Activated CD4-positive, alpha-beta T cell treated with anti-CD3 and anti-CD28 coated beads, Interleukin-10, Interleukin-2, amounts not matched to agents 100 ng/mL and 50 ng/mL, durations not matched to agents 16 hours and 8 hours (primary cell): ENCODE measurements at places on chromosomes 2 and 18.

DNA sequence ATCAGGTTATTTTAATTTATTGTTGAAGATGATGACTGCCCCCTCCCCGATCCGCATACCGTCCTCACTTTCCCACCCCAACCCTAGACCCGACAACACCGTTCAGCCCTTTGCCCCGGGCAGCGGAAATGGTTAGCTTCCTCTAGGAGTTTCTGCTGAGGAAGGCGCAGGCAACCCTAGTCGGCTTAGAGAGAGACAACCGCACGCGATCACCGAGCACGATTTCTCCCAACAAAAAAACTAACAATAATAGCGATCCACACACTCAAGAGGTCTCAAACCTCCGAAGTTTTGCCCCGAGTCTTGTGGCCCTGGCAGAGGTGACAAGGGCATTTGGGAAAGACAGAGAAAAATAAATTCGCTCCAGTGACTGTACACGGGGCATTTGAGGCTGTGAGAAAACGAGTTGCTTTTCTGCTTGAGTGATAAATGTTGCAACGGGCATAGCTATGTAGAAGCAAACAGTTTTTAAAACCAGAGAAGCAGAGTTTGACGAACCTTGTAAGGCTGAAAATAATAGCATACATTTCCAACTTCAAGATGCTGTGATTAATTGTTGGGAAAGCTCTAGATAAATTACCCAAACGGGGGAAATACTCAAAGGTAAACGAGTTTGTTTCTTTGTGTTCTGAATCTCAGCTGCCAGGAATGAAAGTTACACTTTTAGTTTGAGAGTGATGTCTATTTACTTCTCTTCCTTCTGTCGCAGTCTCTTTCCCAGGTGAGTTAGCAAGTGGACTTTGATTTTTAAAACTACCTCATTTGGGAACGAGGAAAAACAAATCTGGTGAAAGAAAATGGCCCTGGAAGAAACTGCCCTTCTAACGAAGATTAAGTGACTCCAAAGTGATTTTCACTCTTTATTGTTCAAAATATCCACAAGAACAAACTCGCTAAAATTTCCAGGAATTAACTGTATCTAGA, 11.0 kb upstream of the SIX3 start:
- DNase-seq: no peak

DNA sequence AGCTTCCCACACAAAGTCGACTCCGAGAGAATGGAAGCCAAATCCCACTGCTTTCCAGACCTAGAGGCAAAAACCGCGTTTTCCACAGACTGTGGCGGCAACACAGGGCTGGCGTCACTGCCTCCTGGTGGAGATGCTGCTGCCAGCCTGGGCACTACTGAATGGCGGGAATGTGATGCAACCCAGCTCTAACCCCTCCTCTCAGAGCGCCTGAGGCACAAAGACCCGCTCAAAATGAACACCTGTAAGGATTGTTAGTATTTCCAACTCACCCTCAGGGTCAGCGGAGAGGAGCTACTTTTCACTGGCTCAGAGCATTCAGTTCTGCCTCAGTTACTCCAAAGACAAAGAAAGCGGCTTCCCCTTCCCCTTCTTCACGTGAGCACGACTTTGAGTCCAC, 548.0 kb upstream of the SALL3 start:
- no peak for DNase-seq

- DNase-seq: peak; percentile 26
These were observed 42.0 kb downstream of the EPHA4 start for GRCh38 chr2:221529943-221530652.

DNA sequence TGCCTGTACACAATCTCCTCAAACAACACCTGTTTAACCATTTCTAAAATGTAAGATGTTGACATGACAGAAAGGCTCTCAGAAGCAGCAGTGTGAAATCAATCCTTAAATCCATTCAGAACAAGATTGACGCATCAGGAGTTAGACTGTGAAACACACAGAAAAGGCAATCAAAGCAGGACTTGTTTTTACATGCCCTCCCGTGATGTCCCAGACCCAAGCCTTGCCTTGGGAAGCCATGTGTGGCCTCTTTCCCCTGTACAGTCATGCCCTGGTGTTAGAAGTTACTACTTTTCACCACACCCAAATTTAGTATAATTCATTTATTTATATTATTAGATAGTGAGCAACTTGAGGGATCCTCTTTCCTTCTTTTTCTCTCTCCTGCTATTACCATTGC, 115.7 kb downstream of the NCKAP5 start:
- DNase-seq: no peak

- no peak for DNase-seq
These were observed 9.1 kb downstream of the GLI2 start for GRCh38 chr2:120744817-120745216.

DNA sequence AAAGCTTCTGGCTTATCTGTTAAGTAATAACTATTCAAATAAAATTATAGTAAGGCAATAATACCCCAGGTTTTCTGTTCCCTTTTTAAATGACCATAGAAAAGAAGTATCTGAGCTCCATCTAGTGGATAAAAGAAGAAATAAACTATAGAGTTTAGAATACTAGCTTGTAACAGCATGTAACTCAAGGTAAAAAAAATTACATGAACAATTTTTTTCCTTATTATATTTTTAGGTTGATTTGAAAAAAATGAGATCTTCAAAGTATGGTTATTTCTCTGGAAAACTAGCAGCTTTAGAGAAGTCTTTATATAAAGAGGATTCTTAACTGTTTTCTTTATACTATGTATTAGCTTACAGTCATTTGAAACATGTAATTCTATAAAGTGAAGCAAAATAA, 58.1 kb downstream of the NCKAP1 start:
- DNase-seq: peak; percentile 44

GRCh38 chr18:32378705-32379104, 92.0 kb downstream of the GAREM1 start:
- DNase-seq: no peak

- DNase-seq: no peak
These were observed 42.1 kb upstream of the MRPL19 start for GRCh38 chr2:75604484-75604883.

DNA sequence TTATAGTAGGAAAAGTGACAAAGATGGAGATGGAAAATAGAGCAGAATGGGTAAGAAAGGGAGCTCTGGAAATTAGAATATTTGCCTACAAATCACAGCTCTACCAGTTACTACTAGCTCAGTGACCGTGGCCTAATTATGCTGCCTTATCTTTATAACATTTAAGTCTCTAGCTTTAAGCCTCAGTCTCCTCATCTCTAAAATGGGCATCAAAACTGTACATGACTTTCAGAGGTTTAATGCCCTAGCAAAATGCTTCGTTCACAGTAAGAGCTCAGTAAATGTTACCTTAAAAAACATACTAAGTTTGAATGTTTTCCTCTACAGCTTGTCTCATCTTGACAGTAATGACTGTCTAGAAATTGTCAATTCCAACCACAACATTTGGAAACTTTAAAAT, 8.3 kb upstream of the PTPRM start:
- DNase-seq: no peak

DNA sequence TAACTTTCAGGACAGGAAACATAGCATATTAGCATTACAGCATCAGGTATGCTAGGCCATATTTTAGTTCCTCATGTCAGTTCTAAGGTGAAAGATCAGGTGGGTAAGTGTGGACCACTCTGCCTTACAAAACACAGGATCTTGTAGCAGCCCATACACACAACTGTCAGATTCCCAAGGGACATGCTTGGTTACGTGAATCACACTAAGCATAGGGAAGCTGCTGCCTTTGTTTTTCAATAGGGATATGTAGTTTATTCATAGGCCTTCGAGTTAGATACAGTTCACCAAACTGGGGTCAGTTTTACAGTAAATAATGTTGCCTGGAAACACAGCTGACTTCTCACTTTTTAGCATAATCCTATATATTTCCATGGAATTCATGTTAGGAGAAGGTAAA, 116.1 kb upstream of the OTX1 start:
- no peak for DNase-seq

GRCh38 chr18:54672846-54673475, 81.9 kb downstream of the DYNAP start:
- DNase-seq: no peak

DNA sequence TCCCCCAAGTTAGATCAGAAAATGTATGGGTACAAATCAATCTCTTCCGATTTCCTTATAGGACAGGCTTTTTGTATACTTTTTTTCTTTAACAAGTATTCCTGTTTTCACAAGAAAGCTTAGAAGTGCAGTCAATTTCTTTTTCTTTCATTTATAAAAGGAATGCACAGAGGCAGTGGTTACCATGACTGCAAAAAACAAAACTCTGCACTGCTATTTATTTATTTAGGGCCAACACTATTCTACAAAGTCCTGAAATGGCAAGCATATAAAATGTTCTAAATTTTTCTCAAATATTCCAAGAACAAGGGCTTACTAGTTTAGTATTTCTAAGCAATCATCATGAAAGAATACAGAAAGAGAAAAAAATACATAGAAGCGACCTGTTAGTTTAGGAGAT, 22.2 kb downstream of the ATAD2B start:
- DNase-seq: no peak

- peak; percentile 65 for DNase-seq
These were observed 259.3 kb downstream of the NEDD4L start for GRCh38 chr18:58303363-58303762.

DNA sequence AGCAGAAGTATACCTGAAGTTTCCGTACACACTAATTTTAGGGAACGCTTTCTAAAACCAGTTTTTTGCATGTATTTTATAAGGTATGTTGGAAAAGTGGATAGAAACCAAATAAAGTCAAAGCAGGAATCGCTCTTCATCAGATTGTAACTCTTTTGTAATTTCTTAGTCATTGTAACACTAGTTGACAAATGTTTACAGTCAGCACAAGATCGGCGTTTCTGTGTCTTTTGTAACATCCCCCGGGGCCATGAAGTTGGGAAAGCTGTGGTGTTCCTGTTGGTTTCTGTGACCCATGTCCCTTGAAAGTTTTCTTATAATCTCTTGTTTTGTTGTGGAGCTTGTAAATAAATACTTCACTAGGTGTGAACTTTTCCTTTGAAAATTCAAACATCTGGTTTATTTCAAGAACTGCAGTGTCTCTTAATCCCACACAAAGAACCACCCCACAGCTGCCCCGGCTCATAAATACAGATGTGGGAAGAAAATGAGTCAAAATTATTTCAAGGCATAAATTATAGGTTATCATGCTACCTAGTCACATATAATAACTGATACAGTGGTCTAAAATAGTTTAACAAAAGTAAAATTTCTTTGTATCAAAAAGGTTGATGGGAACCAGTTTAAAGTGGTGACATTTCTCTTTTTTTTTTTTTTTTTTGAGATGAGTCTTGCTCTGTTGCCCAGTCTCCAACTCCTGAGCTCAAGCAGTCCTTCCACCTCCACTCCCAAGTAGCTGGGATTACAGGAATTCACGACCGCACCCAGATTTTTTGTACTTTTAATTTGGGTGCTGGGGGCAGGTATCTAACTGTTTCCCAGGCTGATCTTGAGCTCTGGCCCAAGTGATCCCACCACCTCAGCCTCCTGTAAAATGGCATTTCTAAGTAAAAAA, 751 bp upstream of the NMI start:
- DNase-seq: peak; percentile 76

- DNase-seq: no peak
These were observed 61.2 kb upstream of the RAB27B start for GRCh38 chr18:54767098-54767497.

GRCh38 chr18:77107292-77107691, 25.3 kb downstream of the MBP start:
- no peak for DNase-seq

- no peak for DNase-seq
These were observed 68.6 kb downstream of the PTGR3 start for GRCh38 chr18:75140296-75140695.

DNA sequence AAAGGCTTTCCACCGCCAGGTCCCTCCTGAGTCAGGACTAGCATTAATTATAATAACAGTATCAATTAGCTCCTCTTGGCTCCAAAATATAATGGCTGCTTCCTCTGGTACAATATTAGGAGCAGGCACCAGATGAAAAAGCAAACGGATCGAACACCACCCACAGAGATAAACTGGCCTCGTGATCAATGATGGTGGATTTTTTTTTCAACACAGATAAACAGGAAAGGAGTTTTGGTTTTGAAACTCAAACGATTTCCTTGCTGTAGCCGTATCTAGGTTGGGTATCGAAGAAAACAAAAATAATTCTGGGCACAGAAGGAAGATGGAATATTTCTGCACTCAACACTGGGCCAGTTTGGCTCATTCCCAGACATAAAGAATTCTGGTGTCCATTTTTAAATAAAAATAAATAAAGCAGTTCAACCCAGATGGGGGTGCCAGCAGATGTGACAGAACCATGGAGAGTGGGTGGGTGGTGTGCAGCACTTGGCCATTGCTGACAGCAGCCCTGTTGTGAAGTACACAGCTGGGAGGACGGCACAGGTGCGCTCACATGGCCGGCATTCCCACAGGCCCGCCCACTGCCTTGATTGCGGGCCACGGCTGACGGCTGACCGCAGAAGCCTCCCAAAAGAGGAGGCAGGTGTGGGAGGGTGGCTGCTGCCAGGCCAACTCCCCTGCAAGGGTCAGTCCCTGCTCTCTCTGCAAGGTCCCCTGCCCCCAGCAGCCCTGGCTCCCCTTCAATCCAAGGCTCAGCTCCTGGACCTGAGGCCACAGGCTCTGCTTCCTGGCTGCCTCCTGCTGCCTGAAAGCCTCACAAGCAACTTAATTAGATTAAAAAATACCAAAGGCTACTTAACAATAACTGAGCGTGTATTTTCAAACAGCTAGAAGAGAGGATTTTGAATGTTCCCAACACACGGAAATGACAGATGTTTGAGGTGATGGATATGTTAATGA, 351.9 kb upstream of the ID2 start:
- no peak for DNase-seq

DNA sequence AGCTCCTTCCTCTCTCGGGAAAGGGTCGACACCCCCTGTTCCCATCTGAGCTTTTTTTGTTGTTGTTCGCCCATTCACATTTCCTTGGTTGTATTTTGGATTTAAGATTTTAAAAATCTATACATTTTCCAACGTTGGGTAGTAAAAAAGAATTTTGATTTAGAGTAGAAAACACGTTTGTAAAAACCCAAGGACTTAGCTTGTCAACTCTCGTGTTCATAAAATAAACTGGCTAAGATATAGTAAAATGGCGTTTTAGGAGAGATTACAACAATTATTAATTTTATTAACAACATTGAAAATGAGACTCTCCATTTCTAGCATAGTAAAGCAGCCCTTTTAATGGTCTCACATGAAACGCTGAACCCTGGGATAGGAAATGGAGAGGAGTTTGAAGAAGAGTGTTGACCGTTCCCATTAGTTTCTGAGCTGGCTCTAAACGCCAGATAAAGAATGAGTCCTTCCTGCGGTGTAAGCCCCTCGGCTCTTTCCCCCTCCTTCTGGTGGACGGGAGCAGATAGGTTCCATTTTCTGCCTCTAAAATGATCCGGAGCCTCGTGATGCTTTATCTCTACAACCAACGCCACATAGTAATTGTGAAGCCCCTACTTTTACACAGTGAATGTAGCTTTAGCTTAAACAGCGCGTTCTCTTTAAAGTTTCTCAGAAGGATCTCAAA, 24.0 kb upstream of the ZNF516 start:
- DNase-seq: no peak

- DNase-seq: peak; percentile 64
These were observed 26.0 kb downstream of the MAP3K20 start for GRCh38 chr2:173101687-173102086.

DNA sequence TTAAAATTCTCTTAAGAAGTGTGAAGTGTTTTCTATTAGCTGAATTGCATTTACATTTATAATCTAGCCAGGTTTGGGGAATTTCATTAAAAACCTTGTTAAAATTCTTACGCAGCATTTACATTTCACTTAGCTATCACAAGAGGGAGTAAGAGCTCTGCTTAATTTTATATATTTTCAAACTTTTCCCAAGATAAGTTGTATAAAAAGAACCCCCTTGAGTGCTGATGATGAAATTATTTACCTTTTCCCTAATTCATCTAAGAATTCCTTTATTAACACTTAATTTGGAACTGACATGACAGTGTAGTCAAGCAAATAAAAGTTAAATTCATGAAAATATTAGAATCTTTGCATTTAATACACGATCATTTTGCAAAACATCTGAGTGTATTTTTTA, 54.2 kb upstream of the ZSWIM2 start:
- DNase-seq: no peak
